ENCODE measurements at places on chromosomes 4 and X.
A peak's percentile ranks its signal among the peaks of the same experiment; 100 is the strongest.

DNA sequence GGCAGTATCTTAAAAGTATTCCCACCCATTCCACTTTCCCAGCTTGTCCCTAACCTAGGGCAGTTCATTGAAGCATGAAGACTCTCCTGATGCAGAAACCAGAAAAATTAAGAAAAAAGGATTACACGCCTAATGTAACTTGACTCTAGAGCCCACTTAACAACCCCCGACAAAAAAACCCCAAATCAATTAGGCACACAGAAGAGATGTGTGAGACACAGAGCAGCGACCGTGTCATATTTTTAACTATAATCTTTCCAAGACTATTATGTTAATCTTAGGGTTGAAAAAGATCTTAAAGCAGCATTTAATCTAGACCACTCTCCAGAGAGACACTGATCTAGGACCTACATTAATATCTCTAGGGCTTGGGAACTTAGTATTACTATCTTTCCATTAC lies 1.3 kb downstream of the YTHDC1 start:
- DNase-seq, result no peak

DNA sequence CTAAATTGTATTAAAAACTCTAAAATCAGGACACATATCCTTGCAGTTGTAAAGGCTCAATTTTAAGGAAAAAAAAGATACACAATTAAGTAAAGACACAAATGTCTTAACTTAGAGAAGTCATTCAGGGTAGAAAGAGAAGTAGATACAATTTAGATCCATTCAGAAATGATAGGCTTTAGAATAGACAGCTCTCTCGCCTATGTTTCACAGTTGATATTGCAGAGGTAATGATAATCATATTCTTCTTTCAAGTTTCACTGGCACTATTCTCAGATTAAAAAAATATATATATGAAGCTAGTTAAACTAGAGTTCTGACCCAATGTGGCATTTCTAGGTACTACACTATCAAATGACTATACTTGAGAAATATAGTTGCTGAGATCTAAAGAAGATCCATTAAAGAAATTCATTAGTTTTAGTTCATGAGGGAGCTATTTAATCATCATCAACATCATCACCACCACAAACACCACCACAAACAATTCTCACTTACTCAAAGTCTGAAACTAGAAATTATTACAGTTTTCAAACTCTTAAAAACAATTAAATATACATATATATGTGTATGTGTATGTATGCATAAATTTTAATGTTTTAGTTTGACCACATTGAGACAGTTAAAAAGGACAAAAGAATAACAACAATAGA lies 93.1 kb downstream of the ANTXR2 start:
- no peak for DNase-seq

DNA sequence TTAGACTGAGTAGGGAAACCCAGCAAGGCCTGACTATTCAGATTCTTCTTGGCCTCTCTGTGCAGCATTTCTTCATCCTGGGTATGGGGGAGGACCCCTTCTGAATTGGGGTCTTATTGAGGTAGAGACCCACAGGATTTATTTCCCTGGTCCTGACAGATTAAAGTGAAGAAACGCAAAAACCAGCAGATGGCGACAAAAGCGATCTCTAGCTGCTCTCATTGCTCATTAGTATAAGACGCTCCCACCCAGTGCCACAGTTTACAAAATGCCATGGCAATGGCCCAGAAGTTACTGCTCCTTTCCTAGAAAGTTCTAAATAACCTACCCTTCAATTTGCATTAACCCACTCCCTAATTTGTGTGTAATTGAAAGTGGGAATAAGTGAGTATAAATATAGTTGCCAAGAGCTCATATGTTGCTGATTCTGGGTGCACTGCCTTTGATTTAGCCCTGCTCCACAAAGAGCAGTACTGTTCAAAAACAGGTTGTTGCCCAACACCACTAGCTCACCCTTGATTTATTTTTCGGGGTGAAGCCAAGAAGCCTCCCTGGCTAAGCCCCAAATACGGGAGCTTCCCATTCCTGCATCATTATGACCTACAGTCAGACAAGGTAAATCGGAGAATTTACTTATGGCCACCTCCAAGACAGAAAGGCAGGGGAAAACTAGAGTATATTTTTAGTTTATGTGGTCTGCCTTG lies 3.7 kb upstream of the BEX4 start:
- DNase-seq, result peak; percentile 29

DNA sequence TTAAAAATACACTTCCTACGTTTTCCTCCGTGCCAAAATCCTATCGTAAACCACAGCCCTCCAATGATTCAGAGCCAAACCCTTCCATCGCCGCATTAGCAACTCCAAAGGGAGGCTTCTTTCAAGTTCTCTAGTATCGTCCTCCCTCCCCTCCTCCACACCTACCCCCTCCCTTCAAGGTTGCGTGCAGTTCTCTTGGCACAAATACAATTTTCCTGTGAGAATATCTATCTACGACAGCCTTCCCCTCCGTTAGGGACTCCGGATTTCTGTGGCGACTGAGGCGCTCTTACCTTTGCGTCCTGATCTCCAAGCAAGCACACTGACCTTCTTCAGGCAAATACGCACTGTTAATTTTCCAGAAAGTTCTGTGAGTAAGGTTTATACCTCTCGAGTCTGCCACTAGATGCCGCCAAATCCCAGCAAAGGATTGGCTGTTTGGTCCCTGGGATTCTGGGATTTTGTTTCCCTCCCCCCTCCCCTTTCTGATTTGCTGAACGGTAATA lies 1.2 kb upstream of the MORF4L2 start:
- DNase-seq, result peak; percentile 56

GRCh38 chr4:185597532-185598188 lies 62.4 kb upstream of the PDLIM3 start:
- DNase-seq, result peak; percentile 68

DNA sequence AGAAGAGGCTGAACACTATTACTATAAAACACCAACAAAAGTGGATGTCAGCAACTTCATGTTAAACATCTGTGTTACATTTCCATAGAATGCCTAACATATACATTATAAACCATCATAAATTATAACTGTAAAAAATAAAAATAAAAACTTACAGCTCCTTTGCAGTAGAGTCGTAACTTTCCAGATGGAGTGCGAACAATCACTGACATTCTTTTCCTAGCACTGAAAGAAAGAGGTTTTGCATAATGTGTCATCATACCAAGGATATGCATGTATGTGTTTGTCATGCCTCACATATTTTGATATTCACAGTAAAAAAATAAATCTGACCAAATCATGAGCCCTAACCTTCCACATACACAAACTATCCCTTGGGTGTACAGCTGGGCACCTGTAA lies 113.1 kb downstream of the ATP8A1 start:
- no peak for DNase-seq

GRCh38 chr4:86816501-86817273 lies 32.5 kb downstream of the SLC10A6 start:
- no peak for DNase-seq

GRCh38 chr4:153555730-153556434 lies 89.7 kb downstream of the TMEM131L start:
- DNase-seq, result no peak

DNA sequence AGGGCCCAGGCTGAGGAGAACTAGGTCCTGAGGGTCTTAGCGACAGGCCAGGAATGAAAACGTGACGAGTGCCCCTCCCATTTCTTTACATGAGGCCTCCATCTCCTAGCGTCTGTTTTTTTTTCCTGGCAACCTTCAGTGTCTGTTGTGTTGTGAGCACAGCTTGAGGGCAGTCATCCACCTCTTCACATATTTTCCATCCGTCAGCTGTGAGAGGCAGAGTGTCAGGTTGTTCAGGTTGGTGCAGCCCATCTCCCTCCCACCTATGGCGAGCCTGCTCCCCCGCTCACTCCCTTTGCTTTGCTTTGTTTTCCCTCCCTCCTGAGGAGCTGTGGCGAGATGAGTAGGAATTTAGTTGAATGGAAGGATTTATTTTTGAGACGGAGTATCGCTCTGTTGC lies 51.7 kb upstream of the CHRNA9 start:
- DNase-seq, result peak; percentile 45

- no peak for DNase-seq
Observed at GRCh38 chr4:2963966-2964471, 648 bp downstream of the GRK4 start.

- no peak for DNase-seq
Observed at GRCh38 chr4:53193111-53193510, 172.8 kb downstream of the SCFD2 start.

- DNase-seq, result no peak
Observed at GRCh38 chr4:151727365-151727764, 33.4 kb downstream of the GATB start.

GRCh38 chrX:153885968-153886903 lies at the start of gene L1CAM:
Gene L1CAM (minus strand): TSS chrX:153886173. CDS start chrX:153875836, 10,337 bp downstream.
- DNase-seq, result no peak

All from activated naive CD8-positive, alpha-beta T cell treated with anti-CD3 and anti-CD28 coated beads, Interleukin-2, amount 50 U/mL, for 24 hours (primary cell).